ENCODE measurements at places on chromosomes 2 and 18. TPM values are rescaled to one million over a fixed set of nuclear protein-coding genes. Genes with fewer than 3 reads are reported as not detected.

DNA sequence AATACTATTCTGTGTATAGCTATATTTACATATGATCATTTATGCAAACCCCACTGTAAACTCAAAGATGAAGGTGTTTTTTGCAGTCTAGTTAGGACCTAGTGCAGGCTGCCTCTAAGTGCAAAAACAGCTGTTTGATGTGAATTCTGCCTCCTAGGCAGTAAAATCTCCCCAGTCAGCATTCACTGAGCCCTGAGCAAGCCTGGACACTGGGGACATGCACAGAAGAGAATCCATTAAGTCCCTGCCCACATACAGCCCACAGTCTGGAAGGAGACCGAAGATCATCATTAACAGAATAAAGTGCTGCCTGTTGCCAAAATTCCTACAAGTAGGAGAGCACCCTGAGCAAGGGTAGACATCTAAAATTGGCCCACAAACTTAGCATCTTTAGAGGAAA is 14.4 kb upstream of the BIN1 start:
- H3K36me3 ChIP-seq, result no peaks in the 10 kb centered on the region
- H3K4me1 ChIP-seq, result no peaks in the 10 kb centered on the region
- no peak for DNase-seq
- no peak overlapping the region for H3K27ac ChIP-seq
- H3K27me3 ChIP-seq, result no peaks in the 10 kb centered on the region

- no peaks in the 10 kb centered on the region for H3K36me3 ChIP-seq
- no peak overlapping the region for H3K27ac ChIP-seq
- no peak for DNase-seq
- no peak overlapping the region for H3K4me3 ChIP-seq
- no peaks in the 10 kb centered on the region for H3K4me1 ChIP-seq
Observed at GRCh38 chr2:150043172-150043500, 444.3 kb downstream of the RND3 start.

DNA sequence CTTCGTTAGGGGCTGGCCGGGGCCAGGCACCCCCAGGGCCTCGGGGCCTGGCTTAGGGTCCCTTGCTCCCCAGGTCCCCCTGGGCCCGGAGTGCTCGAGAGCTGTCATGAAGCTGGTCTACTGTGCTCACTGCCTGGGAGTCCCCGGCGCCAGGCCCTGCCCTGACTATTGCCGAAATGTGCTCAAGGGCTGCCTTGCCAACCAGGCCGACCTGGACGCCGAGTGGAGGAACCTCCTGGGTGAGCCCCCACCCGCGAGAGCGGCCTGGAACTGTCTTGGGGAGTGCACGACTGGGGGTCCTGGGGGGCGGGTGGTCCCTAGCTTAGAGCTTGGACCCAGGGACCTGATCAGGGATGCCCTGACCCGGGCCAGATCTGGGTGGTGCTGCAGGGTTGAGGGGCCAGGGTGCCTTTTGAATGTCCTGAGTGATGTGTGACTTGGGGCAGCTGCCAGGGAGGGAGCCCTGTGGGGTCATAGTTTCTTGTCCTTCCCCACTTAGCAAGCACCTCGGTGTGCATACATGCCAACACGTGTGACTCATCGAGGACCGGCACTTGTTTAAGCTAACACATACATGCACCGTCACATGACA is 27.9 kb downstream of the GPC1 start:
- no peaks in the 10 kb centered on the region for H3K4me1 ChIP-seq
- DNase-seq, result peak; percentile 5
- H3K27me3 ChIP-seq, result no peaks in the 10 kb centered on the region
- no peak overlapping the region for H3K27ac ChIP-seq
- H3K4me3 ChIP-seq, result no peak overlapping the region

DNA sequence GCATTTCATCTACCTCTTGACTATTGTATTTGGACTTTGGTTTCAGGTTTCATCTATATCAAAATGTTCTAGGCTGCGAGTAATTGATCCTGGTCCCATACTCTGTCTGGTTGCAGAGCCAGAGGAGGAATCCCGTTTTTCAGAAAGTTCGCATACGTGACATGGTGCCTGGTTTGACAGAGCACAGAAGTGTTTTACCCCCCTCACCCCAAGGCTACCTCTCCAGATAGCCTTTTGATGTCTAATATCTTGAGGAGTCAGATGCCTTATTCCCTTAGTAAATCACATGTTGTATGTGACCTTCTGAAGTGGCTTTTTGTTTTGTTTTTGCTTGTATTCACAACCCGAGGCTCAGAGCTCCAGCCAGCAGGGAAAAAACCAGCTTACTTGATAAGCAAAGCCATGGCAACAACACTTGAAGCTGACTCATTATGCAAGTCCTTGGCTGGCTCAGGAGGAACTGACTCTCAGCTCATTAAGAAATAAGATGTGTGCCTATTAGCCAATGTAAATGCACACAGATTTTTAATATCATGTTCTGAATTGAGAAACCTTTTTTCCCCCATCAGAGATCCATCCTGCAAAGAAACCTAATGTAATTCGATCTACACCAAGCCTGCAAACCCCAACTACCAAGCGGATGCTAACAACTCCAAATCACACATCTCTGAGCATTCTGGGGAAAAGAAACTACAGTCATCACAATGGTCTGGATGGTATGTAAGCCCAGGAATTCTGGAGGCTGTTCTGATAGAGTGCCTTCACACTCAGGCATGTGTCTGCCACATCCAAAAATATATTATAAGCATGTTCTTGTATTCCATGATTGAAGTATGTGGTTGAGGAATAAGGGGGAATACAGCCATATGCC is 41.4 kb downstream of the OXER1 start:
- H3K4me3 ChIP-seq, result no peak overlapping the region
- no peak overlapping the region for H3K27ac ChIP-seq
- H3K36me3 ChIP-seq, result no peaks in the 10 kb centered on the region
- no peaks in the 10 kb centered on the region for H3K27me3 ChIP-seq

DNA sequence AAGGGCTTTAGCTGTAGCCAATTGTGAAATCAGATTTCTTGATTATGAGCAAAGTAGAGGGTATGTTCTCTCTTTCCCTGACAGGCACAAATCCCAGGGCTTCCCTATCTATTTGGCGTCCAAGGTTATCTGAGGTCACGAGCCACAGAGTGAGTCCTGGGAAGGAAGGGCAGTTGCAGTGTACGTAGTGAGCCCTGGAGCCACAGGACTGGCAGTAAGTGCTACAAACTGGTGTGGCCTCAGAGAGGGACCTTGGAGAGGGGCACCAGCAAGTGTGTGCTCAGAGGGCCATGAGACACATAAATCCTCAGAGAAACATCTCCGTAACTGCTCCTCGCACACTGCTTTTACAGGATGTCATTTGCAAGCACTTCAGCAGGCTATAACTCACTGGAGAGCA is 115.5 kb upstream of the SH3BP4 start:
- peaks cover 5% of the 10 kb centered on the region for H3K4me1 ChIP-seq
- no peaks in the 10 kb centered on the region for H3K36me3 ChIP-seq
- no peaks in the 10 kb centered on the region for H3K27me3 ChIP-seq

GRCh38 chr2:157178874-157179273 is 78.6 kb upstream of the GALNT5 start:
- no peak overlapping the region for H3K4me3 ChIP-seq
- no peak for DNase-seq
- H3K27ac ChIP-seq, result no peak overlapping the region
- H3K36me3 ChIP-seq, result no peaks in the 10 kb centered on the region

GRCh38 chr2:19971691-19972090 is 18.2 kb downstream of the WDR35 start:
- H3K4me3 ChIP-seq, result no peak overlapping the region
- no peaks in the 10 kb centered on the region for H3K36me3 ChIP-seq
- H3K4me1 ChIP-seq, result no peaks in the 10 kb centered on the region
- H3K27me3 ChIP-seq, result no peaks in the 10 kb centered on the region
- DNase-seq, result no peak

Gene CCDC178
- total RNA-seq, result 131 TPM

Gene MRO
- 0.27 TPM for total RNA-seq

Gene SLC40A1
- 26.3 TPM for total RNA-seq

Gene CDCA7
- total RNA-seq, result 17.1 TPM

Gene HOXD3
- total RNA-seq, result 15.7 TPM

Measured in transverse colon (tissue), 4 donors.